ENCODE measurements at places on chromosomes 3 and 15.
A peak's percentile ranks its signal among the peaks of the same experiment; 100 is the strongest.

- DNase-seq: no peak
Observed at GRCh38 chr15:22978691-22979237, 1.4 kb downstream of the CYFIP1 start.

GRCh38 chr3:99903869-99904268, 86.2 kb downstream of the CMSS1 start:
- no peak for DNase-seq

- DNase-seq: no peak
Observed at GRCh38 chr3:124784686-124785382, 54.6 kb downstream of the UMPS start.

DNA sequence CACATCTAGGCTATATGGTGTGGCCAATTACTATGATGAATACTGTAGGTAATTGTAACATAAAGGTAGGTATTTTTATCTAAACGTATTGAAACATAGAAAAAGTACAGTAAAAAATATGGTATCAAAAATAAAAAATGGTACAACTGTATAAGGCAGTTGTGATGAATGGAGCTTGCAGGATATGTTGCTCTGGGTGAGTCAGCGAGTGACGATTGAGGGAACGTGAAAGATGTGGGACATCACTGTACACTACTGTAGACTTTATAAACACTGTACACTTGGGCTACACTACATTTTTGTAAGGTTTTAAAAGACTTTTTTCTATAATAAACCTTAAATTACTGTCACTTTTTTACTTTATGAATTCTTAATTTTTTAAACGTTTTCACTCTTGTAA, 10.3 kb downstream of the CTNNB1 start:
- DNase-seq: no peak

DNA sequence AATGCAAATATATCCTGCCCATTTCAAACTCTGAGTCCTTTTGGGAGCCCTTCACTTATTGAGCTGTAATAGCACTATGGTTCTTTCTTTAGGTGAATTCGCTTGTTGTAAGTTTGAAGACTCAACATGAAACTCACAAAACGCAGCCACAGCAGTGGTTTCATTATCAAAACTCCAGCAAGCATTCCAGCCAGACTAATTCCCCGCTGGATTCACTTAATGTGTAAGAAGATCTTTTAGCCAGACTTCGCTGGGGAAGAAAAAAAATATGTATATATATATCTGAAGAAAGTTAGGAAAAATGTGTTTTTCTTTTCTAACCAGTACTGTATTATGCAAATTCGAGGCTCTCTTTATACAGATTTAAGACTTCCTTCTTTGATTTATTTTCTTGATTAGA, 241.1 kb downstream of the WNT5A start:
- no peak for DNase-seq

- no peak for DNase-seq
Observed at GRCh38 chr3:126954141-126954842, 28.6 kb upstream of the PLXNA1 start.

GRCh38 chr15:33807665-33808064, 160.6 kb upstream of the CHRM5 start:
- DNase-seq: no peak

- no peak for DNase-seq
Observed at GRCh38 chr15:92648190-92648875, 7.2 kb downstream of the FAM174B start.

DNA sequence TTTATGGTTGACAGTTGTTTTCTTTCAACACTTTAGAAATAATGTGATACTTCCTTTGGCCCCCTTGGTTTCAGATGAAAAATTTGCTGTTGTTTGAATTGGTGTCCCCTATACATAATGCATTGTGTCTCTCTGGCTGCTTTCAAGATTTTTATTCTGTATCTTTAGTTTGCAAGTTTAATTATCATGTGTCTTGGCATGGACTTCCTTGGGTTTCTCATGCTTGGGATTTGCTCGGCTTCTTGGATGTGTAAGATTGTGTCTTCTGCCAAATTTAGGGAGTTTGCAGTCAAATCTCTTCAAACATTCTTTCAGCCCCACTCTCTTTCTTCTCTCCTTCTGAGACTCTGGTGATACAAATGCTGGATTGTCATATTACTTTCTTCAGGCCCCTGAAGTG, 53.4 kb upstream of the PTPRG start:
- no peak for DNase-seq

DNA sequence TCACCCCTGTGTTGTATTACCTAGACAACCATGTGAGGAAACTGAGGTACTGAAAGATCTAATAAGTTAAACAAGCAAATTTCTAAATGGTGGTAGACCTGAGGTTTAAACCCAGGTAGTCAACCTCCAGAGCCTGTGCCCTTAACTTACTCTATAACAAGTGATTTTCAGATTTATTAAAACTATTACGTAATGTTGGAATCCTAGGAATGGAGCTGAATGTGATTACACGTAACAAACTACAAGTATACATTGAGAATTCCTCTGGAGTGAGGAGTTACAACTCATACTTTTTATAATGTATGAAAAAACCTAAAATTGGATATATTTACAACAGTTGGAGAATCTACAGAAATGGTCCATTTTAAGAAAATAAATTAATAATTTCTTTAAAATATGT, 18.0 kb downstream of the FAM98B start:
- DNase-seq: no peak

DNA sequence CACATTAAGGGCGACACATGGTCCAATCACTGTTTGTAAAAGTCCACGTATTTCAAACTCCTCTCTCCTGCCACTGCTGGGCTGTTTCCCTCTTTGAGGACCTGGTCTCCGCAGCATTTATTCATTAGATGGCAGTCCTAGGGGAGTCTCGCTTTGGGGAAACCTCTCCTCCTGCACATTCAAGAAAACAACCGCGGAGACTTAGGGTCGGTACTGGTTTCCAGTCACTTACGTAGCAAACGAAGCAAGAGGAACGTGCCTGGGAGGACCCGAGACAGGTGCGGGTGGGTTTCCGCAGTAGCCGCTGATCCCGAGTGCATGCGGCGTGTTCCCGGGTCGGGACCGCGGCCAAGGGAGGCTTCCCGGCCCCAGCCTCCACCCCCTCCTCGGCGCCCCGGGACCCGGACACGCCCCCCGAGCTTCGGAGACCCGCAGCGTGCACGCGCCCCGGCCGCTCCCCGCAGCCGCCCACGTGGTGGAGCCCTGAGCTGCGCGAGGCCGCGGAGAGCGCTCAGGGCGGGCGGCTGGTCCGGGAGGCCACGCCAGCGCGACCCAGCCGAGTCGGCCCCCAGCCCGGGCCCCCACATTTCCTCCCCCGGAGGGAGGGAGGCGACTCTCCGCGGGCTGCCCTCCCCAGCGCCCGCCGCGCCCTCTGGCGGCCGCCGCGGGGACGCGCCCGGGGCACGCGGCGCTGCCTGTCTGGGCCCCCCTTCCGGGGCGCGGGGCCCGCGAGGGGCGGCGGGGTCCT, 1.1 kb upstream of the IGF1R start:
- no peak for DNase-seq

DNA sequence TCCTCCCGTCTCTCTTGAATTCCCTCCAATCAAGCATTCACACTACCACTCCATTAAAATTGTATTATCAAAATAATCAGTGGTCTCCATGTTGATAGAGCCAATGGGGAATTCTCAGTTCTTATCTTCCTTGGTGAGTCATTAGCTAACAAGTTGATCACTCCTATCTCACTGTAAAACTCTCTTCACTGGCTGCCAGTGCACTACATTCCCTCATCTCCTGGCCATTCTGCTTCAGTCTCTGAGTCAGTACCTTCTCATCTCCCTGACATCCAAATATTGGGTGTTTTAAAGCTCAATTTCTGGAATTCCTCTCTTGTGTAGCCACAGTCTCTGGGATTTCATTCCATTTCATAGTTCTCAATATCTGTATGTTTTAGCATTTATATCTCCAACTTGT, 175.2 kb downstream of the ALDH1A2 start:
- DNase-seq: peak; percentile 63

DNA sequence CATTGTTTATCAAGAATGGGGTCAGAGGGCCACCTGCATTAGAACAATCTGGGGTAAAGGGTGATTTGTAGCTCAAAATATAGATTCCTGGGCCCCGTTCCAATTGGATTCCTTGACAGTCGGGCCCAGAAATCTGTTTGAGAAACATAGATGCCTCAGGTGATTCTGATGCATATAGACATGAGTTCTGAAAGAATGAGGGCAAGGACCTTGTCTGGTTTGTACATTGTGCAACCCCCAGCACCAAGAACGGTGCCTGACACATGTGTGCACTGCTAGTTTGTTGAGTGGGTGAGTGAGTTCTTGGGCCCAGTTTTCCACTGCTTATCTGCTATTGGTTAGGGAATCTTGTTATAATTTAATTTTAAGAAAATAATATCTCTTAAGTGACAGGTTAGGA, 16.6 kb downstream of the CRYBG3 start:
- DNase-seq: no peak

- no peak for DNase-seq
Observed at GRCh38 chr15:85379403-85380131, 836 bp upstream of the AKAP13 start.

DNA sequence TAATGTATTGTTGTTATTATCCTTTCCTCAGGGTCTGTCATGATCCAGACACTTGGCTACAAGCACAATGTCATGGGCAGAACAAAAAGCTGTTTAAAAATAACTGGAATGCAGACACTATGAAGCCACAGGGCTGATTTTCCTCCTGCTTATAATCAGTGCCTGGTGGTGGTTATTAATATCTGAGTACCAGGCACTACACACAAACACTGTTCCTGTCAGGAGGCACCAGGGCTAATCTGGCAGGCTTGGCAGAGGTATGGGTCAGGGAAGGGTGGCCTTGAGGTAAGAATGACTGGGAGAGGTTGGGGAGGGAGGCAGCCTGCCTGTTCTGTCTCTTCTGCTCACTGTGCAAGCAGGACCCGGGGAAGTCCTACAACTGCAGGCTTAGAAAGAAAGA, 67.2 kb downstream of the WDR76 start:
- DNase-seq: no peak

Measured in HS-5 (cell line).